ENCODE measurements at places on chromosomes 13 and 19. TPM values are rescaled to one million over a fixed set of nuclear protein-coding genes. Genes with fewer than 3 reads are reported as not detected.

The ZNF600 gene
- 8.4 TPM for total RNA-seq

The CABP5 gene
- not detected for total RNA-seq

The SCN1B gene
- 17.3 TPM for total RNA-seq

The PCDH9 gene
- 4.2 TPM for total RNA-seq

The TYROBP gene
- 201 TPM for total RNA-seq

The GARIN5B gene
- total RNA-seq: not detected

The RNF17 gene
- 0.58 TPM for total RNA-seq

The KLK7 gene
- total RNA-seq: not detected

The SPPL2B gene
- total RNA-seq: 37.8 TPM

The LMTK3 gene
- total RNA-seq: 0.45 TPM

The ZNF772 gene
- 7.6 TPM for total RNA-seq

The CCDC159 gene
- 16.4 TPM for total RNA-seq

The GNG8 gene
- total RNA-seq: not detected

The RNF225 gene
- total RNA-seq: not detected

The IL17D gene
- total RNA-seq: 2.2 TPM

The SIAH3 gene
- total RNA-seq: not detected

The ZNF491 gene
- 1.5 TPM for total RNA-seq

The PGLYRP2 gene
- not detected for total RNA-seq

The LINGO3 gene
- total RNA-seq: not detected

The KIR2DL1 gene
- total RNA-seq: not detected

The MCEMP1 gene
- 9.1 TPM for total RNA-seq

The WDR62 gene
- total RNA-seq: 0.32 TPM

The PCDH20 gene
- 0.10 TPM for total RNA-seq

The NLRP11 gene
- not detected for total RNA-seq

The FFAR3 gene
- total RNA-seq: 1.4 TPM

The BRME1 gene
- total RNA-seq: 0.67 TPM

The ZNF99 gene
- 0.10 TPM for total RNA-seq

The TSC22D1 gene
- total RNA-seq: 82.0 TPM

The CD70 gene
- total RNA-seq: not detected

The SBK2 gene
- not detected for total RNA-seq

The PRRG2 gene
- 1.1 TPM for total RNA-seq
